Hippocampal formation (tissue), 2 donors: ENCODE measurements at places on chromosomes 12 and 14.

DNA sequence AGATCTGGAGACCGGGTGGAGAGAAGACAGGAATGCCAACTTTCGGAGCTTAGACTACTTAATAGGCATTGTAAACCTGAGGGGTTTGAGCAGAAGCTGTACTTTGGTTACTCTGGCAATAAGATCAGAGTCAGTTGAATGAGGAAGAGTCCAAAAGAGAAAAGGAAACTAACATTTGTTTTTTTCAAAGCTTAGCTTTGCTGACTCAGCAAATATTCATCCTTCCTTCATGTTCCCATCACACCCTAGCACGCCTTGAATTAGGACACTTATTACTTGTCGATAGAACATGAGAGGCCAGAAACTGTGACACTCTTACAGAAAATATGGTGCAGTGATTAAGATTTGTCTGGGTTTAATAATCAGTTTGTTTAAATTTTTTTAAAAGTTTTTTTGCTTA lies 266.9 kb upstream of the ATP2B1 start:
- no peak for DNase-seq

GRCh38 chr12:90490355-90490754 lies 464.6 kb downstream of the CCER1 start:
- no peak for DNase-seq

GRCh38 chr12:77914081-77914488 lies 83.4 kb downstream of the NAV3 start:
- DNase-seq: no peak

- no peak for DNase-seq
These were observed 85.5 kb downstream of the STAB2 start for GRCh38 chr12:103672401-103673119.

DNA sequence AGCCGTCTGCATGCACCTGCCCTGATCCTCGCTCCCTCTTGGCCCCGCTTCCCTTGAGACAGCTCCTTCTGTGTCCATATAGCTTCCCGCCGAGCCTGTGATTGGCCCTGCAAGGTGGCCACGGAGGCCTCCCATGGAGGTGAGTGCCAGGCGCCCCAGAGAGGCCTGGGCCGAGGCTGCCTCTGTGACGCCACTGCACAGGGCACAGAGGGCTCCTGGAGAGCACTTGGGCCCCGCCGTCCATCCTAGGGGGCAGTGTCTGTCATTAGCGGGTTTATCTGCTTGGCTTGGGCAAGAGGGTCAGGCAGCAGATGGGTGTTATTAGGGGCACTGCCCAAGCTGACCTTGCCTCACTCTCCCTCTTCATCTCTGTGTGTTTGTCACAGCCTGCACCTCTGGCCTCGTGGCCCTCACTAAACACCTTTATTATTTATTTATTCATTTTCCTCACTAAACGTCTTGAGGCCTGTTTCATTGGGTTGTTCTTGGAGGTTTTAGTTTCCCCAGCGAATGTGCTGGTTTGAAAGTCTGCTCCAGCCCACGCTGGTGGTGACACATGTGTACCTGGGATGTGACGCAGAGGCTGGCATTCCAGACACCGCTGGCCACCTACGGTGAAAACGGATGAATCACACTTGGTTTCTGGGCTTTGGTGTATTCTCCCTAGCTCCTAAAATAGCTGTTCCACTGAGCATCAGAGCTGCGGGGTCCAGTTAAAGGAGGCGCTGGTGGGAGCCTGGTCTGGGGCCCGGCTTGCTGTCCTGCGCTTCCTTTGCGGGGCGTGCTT lies 5.9 kb downstream of the ZFYVE21 start:
- peak; percentile 25 for DNase-seq

DNA sequence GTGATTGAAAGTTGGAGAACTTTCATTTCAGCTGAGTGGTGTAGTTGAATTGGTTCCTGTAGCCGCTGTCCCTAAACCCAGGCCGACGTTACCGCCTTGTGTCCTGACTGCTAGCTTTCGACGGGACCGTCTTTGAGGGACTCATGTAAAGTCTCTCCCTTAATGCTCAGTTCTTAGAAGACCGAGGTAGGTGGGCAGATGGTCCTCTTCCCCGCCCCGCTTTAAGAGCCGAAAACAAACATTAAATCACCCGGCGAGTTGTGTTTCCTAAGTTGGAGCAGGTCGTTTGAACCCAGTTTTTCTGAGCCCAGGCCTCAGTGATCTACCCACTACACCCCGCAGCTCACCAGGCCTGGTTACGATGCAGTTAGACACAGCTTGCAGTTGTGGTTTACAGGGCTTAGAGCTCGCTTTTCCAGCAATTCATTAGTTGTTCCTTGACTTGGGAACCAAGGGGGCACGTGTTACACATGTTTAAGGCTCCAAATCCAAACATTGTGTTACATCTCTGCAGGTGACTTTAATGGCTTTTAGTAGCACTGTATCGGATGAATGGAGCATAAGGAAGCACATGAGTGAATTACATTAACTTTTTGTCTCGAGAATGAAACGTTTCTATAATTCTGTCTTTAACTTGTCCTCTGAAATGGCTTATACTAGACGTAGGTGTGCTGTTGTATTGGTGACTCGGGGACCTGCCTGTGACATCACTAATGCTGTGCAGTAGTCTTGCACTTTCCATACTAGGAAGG lies 790 bp downstream of the NEDD1 start:
- DNase-seq: no peak

DNA sequence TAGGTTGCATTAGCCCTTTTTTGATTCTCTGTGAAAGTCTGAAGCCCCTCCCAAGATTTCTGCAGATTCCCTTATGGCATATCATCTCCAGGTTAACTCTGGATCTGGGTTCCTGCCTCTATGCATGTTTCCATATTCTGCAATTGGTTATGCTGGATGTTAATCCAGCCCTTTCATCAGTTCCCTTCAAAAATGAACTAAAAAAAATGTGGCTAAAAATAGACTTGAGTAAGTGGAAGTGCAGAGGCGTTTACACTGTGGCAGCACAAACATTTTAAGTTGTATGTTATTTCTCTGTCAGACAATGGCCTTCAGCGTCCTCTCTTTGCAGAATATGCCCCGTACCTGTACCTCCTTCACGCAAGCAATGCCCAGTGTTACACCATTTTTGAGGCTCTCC lies 11.4 kb downstream of the MGST1 start:
- no peak for DNase-seq

GRCh38 chr14:99035712-99036610 lies 236.0 kb downstream of the BCL11B start:
- DNase-seq: peak; percentile 28

- no peak for DNase-seq
These were observed 33.5 kb downstream of the FZD10 start for GRCh38 chr12:130195776-130196175.

- no peak for DNase-seq
These were observed 209.4 kb upstream of the CRY1 start for GRCh38 chr12:107302649-107303341.

DNA sequence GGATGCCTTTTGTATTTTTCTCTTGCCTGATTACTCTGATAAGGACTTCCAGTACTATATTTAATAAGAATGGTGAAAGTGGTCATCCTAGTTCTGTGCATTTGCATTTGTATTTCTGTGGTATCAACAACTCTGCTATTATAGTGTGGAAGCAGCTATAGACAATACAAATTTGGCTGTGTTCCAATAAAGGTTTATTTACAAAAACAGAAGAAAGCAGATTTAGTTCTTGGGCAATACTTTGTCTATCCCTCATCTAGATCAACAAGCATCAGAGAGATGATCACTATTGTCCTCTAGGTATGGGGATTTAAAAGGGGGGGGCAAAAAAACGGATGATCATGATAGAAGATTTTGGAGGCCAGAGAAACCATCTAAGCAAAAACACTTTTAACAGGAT lies 19.1 kb upstream of the BTG1 start:
- no peak for DNase-seq

DNA sequence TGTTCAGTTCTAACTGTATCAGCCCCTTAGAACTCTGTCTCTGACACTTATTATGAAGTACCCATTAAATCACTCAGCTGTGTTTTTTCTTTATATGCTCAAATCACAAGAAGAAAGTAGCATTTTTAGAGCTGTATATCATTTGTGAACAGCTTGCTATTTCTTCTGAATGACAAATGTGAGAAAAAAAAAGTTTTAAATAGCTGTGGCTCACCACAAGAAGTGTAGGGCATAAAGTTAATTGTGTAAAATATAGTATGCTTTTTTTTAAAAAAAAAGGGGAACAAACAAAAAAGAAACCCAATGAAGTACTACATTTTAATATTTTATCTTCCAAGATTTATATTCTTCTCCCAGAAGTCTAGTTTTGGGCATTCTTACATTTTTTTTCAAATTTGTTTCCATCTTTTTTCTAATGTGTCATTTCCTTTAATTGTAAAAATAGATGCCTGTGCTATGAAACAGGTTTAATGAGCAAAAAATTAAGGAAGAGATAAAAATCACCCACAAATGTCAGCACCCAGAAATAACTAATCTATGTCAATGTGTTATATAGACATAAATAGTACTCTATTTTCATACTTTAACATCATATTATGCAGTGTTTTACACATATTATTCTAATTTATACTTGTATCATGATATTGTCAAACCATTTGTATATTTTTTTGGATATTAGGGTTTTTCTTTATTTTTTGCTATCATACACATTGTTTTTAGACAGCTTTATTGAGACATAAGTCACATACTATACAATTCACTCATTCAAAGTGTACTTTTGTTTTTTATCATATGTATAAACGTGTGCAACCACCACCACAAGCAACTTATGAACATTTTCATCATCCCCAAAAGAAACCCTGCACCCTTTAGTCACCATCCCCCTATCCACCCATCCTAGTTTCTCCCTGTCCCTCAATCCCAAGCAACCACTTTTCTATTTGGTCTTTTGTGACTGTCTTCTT lies 22.4 kb upstream of the LRRK2 start:
- DNase-seq: no peak

DNA sequence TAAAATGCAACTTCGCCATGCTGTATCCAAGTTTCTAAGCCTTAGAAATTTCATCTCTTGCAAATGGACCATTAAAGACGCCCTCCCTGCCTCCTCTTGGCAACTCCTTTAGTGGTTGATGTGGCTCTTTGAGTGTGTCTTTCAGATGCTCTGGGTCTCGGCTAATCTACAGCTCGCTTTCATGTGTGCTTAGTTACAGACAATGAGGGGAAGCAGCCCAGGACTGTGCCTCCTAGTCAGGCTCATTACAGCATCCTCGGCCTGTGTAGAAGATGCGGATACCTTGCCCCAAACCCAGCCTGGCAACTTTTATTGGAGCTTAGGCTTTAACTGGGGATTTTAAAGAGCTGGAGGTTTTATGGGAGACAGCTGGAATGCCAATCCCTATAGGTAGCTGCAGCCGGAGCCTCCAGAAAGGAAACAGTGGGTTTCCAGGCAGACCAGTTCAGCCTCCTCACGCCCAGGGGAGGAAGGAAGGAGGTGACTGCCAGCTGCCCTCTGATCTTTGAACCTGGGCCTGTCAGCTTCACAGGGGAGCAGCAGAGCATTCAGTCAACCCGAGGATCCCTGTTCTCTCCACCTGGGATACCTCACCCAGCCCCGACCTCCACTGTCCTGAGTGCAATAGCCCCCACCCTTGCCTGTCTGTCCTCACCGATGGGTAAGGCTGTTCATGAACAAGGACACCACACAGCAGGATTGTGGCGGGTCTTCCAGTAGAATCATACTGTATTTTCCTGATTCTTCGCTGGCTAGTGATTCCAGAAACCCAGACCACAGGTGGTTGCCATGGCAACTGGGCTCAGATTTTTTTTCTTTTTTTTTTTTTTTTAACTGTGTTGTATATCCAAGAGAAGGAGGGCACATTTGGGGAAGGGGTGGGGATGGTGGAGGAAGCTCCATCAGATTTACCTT lies 638.5 kb downstream of the MED13L start:
- DNase-seq: no peak

DNA sequence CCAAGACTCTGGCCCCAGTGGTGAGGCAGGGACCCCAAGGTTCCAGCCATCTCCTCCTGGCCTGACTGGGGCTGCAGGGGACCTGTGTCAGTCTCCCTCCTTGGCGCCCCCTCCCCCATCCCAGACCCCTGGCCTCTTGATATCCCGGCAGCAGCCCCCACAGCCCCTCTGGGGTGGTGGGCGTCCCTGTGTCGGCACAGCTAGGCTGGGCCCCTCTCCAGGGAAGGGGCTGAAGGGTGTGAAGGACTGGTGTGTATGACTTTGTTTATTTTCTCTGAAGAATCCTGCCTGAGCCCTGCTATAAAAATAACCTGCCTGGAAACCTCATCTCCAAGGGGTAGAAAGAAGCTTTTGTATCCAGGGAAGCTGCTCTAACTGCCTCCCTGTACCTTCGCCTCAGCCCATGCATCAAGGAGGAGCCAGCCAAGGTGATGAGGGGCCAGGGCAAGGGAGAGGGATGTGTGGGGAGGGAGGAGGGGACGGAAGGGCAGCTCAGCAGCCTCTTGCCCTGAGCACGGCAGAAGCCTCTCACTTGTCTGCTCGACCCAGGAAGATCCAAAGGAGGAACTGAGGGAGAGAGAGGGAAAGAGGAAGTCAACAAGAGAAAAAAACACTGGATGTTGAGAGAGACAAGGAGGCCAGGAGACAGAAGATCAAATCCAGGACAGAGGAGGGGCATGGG lies 25.4 kb upstream of the COL2A1 start:
- no peak for DNase-seq

DNA sequence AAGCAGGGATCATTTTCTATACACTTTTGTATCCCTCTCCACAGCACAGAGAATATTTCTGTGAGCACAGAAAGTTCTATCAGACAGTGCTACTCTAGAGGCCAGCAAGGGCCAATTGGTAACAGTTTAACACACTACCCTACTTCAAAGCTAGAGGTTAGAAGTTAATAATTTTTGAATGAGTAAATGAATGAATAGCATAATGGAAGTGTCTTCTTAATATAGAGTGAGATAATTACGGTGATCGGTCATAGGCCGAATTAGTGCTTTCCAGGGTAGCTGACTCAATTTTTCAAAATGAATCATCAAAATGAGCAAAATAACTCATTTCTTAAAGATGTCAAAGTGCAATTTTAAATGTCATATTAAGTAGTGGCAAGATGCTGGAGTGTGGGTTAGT lies 67.0 kb upstream of the CCDC198 start:
- no peak for DNase-seq

- no peak for DNase-seq
These were observed 34.4 kb upstream of the FBRSL1 start for GRCh38 chr12:132455565-132455964.

GRCh38 chr14:105840266-105841021 lies 314.1 kb downstream of the TMEM121 start:
- no peak for DNase-seq

DNA sequence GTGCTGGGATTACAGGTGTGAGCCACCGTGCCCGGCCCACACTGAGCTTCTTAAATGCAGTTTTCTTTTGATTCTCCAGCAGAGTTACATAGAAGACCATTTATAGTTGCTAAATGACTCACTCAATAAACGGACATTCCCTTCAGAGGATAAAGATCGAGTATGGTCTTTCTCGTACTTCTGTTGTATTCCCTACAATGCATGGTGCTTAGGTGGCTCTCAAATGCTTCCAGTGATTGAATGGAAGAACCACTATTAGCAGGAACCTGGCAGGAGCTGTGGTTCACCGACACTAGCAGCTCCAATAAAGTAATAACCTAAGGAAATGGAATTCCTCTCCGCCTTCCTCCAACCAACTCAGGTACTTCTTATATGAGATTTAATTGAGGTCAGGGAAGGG lies 3.9 kb upstream of the GPRC5A start:
- DNase-seq: no peak

- no peak for DNase-seq
These were observed 26.6 kb upstream of the PNMA1 start for GRCh38 chr14:73740618-73741326.
